Keratinocyte (primary cell): ENCODE measurements at places on chromosomes 5 and 9.

- no peak for DNase-seq
These were observed 686 bp downstream of the BRD9 start for GRCh38 chr5:891837-892393.

GRCh38 chr5:178471711-178472110 is 118.5 kb downstream of the COL23A1 start:
- DNase-seq: no peak

DNA sequence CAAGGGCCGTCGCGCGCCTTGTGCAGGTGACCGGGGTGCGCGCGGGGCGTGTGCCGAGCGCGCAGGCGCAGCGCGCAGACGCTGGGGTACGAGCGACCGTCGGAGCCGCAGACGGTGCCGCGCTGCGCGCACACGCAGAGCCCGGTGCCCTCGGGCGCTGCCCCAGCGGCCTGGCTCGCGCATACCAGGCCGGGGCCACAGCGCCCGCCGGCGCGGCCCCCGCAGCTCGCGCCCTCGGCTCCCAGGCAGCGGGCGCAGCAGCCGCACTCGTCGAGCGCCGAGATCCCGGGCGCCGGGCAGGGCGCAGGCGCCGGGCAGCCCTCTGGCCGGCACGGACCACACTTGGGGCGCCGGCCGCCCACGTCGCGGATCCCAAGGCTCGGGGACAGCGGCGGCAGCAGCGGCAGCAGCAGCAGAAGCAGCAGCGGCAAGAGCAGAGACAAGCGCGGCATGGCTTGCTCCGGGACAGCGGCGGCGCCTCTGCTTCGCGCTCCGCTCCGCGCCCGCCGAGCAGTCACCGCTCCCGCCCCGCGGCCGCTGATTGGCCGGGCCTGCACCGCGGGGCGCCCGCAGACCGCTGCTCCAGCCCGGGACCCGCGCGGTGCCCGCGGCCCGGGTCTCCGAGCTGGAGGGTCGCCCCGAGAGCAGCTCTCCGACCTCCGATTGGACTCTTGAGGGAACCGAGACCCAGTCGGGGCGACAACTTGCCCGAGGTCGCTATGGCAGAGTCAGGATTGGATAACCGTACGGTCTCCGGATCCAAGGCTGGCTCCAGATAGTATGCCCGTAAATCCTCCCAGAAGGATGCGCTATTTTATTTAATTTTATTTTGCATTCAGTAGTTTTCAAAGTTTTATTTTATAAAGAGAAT is at the start of gene IGFBPL1:
IGFBPL1 (minus strand) TSS at position 482 of the 871 bp plus-strand sequence; CDS start at position 452, 30 bp downstream.
- DNase-seq: no peak

DNA sequence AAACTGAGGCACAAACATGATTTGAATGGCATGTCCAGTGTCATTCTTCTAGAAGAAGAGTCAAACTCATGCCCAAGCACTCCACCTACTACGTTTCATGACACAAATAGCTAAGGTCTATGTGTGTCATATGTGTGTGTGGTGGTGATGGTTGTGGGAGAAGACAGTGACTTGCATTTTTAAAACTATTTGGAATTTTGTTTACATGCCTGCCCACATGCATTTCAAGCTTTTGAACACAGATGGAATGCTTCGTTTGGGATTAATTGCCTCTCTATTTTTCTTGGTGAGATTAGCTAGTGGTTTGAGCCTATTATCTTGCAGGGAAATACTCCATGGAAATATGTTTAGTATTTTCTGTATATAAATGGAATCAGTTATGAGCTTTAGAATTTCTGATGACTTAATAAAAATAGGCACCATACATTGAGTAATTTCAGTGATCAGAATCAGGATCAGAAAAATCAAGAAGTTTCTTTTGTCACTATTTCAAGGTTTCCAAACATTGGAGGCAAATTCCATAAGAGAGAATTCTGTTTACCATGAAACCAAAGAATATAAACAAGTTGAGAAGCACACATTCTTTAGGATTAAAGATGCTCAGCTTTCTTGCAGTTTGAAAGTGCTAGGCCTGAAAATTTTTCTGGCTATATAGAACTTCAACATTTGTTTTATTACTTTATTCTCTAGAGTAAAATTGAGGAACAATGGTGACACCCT is 260.3 kb upstream of the SEMA6A start:
- no peak for DNase-seq

DNA sequence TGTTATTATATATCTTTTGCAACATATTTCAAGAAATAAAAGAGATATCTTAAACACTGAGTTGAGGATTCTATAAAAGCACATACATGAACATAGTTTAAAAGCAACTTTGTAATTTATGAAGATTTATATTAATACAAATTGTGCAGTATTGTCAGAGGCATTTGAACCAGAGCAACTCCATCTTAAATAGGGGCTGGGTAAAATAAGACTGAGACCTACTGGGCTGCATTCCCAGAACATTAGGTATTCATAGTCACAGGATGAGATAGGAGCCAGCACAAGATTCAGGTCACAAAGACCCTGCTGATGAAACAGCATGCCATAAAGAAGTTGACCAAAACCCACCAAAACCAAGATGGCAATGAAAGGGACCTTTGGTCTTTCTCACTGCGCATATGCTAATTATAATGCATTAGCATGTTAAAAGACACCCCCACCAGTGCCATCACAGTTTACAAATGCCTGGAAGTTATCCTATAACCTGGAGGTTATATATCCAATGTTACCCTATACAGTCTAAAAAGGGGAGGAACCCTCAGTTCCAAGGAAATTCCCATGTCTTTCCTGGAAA is 320.2 kb downstream of the FAM170A start:
- no peak for DNase-seq

- DNase-seq: no peak
These were observed 173.8 kb upstream of the OTULINL start for GRCh38 chr5:14407746-14408175.

GRCh38 chr5:82011761-82012160 is 39.9 kb downstream of the ATG10 start:
- no peak for DNase-seq

DNA sequence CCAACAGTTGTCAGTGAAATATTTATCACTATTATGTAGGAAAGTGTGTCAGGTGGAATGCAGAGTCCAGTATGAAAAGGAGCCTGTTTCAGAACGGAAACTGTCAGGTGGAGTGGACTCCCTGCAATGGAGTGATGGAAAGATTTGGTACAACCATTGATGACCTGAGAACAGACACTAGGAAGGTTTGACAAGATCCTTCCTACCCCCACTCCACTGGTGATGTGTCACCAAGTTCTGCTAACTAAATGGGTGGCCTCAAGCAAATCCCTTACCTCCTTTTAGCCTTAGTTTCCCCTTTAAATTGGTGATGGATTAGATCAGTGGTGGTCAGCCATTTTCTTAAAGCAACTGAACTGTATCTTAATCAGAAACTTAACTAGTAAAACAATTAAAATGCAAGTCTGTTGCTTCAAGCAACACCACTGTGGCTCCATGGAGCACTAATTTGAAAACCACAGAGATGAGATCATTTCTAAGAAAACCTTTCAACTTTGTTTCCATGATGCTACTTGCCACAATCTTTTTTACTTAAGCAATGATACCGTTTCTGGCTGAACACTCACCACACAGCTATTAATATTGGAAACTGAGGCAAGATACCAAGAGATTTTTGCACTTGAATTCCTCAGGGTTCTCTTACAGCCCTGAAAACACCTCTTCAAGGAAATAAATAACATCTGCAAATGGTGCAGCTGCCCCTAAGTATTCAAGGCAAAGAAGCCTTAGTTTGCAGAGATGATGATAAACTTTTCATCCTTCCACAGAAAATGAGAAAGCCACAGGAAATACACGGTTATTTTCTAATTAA is 140.6 kb downstream of the ERCC6L2 start:
- DNase-seq: no peak

DNA sequence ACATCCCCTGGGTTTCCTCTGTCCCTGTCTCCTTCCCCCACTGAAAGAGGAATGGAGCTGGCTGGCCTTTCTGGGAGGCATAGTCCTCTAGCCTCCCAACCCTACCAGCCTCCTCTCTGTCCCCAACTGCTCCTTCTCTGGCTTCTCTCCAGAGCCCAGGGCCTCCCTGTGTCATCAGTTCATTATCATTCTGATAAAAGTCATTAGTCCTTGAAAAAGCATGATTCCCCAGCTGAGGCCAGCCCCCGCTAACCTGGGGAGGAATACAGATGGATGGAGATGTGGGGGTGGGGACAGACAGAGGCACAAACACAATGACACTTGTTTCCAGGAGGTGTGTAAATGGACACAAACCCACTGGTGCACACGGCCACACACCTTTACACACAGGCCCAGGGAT is 73.6 kb upstream of the HSPA9 start:
- no peak for DNase-seq

- DNase-seq: no peak
These were observed 5.9 kb upstream of the C9orf40 start for GRCh38 chr9:74958587-74958986.

DNA sequence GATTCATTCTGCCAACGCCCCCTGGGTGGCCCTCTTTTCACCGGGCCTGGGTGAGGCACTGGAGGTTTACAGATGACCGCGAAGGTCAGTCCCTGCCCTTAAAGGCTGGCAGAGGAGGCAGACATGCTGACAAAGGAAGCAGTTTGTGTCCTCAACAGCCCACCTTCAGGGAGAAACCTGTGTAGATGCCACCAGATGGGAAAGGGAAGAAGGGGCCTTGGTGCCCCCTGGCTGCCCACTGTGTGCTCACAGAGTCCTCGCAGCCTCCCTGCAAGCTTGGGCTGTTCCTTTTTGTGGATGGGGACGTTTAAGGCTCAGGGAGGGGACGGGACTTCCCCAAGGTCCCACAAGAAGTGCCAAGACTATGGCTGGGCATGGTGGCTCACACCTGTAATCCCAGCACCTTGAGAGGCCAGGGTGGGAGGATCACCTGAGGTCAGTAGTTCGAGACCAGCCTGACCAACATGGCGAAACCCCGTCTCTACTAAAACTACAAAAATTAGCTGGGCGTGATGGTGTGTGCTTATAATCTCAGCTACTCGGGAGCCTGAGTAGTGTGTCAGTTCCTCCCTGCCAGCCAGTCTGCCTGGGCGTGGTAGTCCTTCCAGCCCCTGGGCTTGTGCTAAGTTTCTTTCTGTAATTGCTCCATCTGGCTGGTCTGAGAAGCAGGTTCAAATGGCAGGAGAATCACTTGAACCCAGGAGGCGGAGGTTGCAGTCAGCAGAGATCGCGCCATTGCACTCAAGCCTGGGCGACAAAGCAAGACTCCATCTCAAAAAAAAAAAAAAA is 36.2 kb downstream of the NEK6 start:
- DNase-seq: no peak

GRCh38 chr5:141039061-141039460 is 12.1 kb upstream of the PCDHB1 start:
- no peak for DNase-seq

- DNase-seq: no peak
These were observed 204.9 kb upstream of the GAS1 start for GRCh38 chr9:87152256-87152655.

DNA sequence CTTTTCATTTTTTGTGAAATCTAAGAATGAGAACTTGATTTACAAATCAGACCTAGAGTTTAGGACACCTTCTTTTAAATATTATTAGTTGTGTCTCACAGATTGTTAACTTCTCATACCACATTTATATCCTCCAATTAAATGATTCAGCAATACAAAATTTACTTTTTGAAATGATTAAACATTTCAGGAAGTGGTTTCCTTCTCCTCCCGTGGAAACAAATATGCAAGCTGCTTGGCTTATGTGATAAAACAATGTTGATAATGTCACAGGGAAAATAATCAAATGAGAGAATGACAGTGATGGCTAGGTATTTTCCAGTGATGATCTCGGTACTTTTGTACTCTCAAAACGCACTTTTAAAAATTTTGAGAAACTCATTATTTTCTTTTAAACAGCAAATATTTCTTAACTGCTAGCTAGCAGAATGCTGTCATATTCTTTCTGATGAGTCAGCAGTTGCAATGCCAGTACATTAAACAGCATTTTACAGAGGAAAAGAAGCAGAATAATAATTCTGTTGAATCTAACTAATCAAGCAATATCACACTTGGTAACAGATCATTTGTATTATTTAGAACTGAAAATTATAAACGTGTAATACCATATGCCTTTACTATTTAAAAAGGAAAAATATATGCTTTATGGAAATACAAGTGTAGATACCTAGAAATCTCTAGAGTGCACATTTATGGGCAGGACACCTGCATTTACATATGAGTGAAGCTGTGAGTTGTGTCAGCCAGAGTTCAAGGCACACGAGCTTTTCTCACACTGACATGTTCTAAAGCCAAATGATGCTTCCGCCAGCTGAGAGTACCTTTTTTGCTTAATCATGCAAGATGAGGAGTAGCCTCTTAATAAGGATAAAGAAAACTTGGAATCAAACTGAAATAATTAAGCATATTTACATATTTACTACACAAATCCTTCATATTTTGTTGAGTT is 53.6 kb upstream of the CDH18 start:
- no peak for DNase-seq

- no peak for DNase-seq
These were observed 13.9 kb downstream of the QRFP start for GRCh38 chr9:130882696-130883225.

DNA sequence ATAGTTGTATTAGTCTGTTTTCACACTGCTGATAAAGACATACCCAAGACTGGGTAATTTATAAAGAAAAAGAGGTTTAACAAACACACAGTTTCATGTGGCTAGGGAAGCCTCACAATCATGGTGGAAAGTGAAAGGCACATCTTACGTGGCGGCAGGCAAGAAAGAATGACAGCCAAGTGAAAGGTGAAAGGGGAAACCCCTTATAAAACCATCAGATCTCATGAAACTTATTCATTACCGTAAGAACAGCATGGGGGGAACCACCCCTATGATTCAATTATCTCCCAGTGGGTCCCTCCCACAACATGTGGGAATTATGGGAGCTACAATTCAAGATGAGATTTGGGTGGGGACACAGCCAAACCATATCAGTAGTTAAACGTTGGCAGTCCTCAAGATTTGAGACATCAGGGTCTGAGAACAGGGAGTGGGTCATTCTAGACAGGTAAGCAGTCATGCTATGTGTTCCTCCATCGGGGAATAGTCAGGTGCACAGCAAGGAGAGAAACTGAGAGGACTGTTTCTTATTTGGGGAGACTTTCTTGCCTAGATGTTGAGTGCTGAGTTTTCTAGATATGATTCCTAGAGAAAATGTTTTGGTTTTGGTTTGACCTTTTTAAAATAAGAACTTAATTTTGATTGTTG is 45.8 kb upstream of the ENTREP1 start:
- DNase-seq: no peak

GRCh38 chr9:88174324-88174723 is 36.0 kb upstream of the SPATA31C2 start:
- no peak for DNase-seq

- DNase-seq: peak; percentile 21
These were observed 64.8 kb downstream of the GDNF start for GRCh38 chr5:37774912-37775483.

GRCh38 chr5:82346399-82347165 is 68.4 kb upstream of the RPS23 start:
- DNase-seq: no peak

- DNase-seq: no peak
These were observed 68.7 kb upstream of the FSTL4 start for GRCh38 chr5:133680830-133681565.

- DNase-seq: no peak
These were observed 172.3 kb upstream of the MVB12B start for GRCh38 chr9:126154182-126154827.
